CD8-positive, alpha-beta memory T cell (primary cell): ENCODE measurements at places on chromosomes 11 and 22.
A peak's percentile ranks its signal among the peaks of the same experiment; 100 is the strongest.

DNA sequence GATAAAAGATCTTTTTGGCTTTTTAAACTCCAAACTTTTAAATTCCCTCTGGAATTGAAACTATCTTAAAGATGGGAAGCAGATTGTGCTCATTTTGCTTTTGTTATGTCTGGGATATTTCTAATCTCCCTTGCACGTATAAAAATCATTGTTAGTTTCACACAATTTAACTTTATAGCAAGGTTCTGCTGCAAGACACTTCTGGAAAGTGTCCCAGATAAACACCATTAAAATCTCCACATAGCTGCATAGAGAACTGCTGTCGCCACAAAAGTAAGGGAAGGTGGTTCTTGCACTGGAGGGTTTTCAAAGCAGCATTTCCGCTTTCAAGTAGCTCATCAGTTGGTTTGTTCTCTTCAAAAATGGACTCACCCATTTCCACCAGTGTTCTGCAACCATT, 11.8 kb downstream of the PTS start:
- DNase-seq, result no peak

GRCh38 chr11:114230031-114230704, 66.0 kb upstream of the NNMT start:
- DNase-seq, result no peak

DNA sequence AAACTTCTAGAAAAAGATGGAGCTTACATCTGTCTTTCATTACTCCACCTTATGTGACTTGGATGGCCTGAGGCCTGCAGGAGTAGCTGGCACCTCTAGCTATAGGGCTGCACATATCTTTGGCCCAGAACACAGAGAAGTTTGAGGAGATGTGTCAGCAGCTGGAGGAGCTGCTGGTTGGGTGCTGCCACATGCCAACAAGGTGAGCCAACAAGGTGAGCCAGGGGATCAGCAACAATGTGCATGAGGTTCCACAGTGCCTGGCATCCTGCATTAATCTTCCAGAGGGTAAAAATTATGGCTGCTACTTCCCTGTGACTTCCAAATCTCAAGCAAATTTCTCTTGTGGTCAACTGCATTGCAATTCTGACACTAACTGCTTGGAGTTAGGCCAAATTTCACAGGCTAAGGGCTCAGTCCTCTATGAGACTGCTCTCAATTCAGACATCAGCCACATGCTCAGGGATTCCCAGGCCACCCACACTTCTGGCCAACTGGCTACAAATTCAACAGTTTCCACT, 16.0 kb downstream of the RBM7 start:
- no peak for DNase-seq

DNA sequence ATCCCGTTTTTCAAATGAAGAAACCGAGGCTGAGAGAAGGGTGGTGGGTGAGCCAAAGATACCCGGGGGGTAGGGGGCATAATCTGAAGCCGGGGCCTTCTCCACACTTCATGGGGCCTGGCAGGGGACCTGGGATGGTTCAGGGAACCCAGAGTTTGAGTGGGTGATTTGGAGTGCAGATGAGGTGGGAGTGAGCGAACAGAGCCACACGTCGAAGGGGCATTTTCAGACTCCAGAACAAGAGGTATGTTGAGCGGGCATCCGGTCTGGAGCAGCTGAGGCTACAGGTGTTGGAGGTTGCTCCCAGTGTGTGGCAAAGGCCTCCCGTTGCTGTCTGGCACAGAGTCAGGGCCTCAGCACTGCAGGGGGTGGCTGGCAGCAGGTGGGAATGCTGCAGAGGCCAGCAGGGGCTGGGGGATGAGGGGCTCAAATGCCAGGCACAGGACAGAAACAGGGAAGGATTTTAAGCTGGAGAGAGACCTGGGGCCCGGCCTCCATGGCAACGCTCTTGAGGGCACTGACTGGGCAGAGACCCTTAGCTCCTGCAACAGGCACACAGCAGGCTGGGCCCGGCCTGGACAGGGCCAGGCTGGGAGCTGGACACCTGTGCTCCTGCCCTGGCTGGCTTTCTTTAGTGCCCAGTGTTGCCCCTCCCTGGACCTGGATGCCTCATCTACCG, 46.2 kb downstream of the WNT11 start:
- DNase-seq, result no peak

- no peak for DNase-seq
These were observed 699.1 kb downstream of the KCNA4 start for GRCh38 chr11:29317694-29318093.

DNA sequence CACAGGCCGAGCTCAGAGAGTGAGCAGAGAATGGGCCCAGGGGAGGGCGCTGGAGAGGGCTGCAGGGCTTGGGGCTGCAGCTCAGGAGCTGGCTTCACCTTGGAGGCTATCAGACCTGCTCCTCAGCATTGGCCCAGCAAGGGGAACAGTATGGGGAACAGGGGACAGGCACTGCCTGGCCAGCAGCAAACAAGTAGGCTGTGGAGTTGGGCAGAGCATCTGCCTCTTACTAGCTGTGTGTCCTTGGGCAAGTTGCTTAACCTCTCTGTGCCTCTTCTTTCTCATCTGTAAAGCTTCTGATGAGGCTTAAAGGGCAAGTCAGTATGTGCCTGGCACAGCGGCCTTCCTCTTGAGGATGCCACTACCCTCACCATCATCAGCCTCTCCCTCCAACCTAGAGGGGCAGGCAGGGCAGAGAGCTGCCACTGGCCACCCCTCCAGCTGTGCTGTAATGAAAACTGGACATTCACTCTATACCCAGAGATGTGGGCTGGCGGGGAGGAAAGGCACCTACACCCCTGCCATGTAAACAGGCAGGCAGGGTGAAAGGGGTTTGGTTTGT, 7.5 kb upstream of the CDKN1C start:
- DNase-seq, result peak; percentile 63

DNA sequence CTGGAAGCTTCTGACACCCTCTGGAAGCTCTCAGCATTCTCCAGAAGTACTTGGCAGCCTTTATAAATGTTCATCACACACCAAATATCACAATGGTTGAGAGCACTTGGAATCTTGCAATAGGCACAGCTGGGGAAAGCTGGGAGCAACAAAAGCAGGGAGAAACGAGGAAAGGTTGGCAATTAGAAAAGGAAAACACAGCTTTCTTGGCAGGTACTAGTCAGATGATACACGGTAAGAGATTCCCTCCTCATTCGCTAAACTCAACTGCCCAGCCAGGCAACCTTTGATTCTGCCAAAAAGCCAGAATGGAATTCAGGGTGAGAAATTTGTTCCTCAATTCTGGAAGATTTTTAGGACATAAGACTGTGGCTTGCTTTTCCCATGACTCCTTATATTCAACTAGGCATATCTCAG, 576.9 kb upstream of the ANO5 start:
- no peak for DNase-seq

- DNase-seq, result no peak
These were observed 16.7 kb downstream of the MB start for GRCh38 chr22:35600476-35600875.

DNA sequence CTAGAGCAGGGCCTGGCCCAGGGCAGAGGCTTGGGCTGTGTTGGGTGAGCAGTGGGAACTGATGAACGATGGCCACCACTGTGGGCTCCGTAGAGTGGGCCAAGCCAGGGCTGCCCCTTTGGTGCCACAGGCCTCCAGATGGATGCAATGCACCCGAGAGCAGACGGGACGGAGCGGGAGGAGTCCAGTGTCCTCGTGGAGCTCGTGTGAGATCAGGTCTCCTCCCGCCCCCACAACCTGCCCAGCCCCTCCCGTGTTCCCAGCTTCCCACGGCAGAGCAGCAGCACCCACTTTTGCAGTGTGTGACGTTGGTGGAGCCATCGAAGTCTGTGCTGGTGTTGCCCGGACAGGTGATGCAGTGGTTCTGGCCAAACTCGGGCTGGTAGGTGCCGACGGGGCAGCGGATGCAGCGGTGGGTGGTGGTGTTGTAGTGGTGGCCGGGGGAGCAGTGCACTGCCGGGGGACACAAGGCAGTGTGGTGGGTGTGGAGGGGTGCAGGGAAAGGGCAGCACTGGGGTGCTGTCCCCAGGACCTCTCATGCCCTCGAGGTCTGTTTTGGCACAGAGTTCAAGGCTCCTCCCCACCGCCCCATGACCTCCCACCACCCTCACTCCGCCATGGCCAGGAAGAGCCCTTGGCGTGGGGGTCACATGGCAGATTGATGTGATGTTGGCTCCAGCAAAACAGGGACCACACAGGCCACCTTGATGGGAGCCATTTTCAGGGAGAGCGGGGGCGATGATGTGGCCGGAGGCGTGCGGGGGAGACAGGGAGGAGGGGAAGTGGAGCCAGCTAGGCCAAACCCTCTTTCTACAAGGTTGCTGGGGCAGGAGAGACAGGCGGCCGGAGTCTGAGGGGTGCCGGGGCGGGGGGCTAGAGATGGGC, 23.9 kb upstream of the TTLL12 start:
- DNase-seq, result no peak

- DNase-seq, result no peak
These were observed 725 bp downstream of the KDM2A start for GRCh38 chr11:67119585-67120391.

DNA sequence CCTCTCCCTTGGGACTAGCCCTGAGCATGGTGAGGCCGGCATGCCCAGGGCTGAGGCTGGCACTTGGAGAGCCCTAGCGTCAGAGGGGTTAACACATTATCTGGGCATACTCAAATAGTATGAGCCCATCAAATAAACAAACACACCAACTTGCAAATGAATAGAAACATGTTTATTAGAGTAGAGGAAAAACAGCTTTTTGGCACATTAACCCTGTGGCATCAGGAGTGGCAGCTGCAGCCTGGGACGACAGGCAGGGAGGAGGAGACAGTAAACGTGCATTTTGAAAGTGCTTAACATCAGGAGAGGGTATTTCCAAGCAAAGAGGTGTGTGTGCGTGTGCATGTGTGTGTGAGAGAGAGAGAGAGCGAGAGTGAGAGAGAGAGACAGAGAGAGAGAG, 684.9 kb downstream of the NTM start:
- DNase-seq, result no peak

DNA sequence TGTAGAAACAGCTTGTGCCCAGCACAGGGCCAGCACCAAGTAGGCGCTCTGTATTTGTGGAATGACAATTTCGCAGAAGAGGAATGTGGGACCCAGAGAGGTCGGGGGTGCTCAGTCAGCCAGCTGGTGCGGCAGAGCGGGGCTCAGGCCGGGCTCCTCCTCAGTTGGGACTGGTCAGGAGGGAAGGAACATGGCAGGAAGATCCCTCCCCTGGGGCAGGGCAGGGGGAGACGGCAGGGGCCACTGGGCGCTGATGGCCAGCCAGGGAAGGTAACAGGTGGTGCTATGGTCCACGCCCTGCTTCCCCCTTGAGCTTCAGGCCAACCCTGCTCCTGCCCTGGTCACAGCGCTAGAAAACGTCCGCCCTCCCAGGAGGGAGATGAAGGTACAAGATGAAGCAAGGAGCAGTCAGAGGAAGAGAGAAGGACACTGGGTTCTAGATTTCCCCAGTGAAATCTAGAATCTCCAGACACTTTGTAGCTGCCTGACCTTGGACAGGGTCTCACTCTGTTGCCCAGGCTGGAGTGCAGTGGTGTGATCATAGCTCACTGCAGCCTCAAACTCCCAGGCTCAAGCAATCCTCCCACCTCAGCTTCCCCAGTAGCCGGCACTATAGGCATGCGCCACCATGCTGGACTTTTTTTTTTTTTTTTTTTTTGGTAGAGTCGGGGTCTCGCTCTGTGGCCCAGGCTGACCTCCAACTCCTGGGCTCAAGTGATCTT, 13.5 kb upstream of the SPI1 start:
- DNase-seq, result no peak

GRCh38 chr22:36922711-36923110, 9.3 kb downstream of the CSF2RB start:
- DNase-seq, result no peak

DNA sequence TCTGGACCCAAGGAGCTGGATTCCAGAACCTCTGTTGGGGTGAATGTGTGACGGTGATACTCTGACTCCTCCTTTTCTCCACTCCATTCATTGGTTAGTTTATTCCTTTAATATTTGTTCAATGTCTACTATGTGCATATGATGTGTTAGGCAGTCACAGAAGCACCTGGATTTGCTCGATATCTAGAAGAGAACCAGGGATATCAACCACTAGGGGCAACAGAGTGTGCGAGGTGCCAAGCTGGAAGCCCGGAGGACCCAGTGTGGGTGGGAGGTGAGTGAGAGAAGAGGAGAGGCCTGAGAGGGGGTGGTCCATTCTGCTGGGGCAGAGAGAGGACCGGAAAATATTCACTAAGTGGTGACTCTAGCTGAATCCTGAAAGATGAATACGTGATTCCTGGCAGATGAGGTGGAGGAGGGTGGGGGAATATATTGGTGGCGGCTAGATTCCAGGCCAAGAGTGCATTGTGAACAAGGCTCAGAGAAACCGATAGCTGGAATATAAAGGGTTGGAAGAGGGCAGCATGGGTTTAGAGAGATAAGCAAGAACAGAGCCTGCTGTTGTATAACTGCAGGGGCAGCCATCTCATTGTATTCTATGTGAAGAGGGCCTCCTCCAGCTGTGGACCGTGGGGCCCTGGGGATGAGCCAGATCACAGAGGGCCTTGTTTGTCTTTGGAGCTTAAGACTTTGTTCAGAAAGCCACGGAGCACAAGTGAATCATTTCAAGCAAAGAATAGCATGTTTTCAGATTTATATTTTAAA, 6.9 kb upstream of the TIMP3 start:
- no peak for DNase-seq

DNA sequence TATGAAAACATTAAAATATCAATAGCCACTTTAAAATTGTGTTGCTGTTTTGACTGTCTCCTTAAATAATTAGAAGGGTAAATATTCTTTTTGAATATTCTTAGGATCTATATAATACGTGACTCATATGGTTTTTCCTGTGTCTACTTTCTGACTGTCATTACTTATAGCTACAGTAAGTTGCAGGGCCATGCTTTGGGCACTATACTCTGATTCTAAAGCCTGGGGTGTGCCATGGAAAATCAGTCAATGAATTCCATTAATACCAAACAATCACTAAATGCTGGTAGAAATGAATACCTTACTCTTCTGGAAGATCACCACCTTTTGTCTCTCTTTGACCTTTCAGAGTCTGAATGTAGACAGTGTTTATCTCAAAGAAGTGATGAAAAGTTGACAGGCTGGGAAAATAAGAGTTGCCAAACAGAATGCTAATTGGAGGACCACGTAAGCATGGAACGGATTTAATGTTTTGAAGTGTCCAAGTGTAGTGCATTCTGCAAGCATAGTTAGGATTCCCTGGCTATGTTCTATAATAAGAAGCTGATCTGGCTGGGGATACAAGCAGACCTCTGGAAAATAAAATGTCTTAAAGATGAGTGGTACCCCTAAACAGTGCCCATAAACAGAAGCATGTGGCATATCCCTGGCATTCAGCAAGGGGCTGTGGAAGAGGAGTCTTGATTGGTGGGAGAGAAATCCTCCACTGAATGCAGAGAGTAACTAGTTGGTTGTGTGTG, 16.8 kb downstream of the LUZP2 start:
- DNase-seq, result no peak

GRCh38 chr11:2470495-2470894, 25.7 kb downstream of the KCNQ1 start:
- DNase-seq, result no peak

DNA sequence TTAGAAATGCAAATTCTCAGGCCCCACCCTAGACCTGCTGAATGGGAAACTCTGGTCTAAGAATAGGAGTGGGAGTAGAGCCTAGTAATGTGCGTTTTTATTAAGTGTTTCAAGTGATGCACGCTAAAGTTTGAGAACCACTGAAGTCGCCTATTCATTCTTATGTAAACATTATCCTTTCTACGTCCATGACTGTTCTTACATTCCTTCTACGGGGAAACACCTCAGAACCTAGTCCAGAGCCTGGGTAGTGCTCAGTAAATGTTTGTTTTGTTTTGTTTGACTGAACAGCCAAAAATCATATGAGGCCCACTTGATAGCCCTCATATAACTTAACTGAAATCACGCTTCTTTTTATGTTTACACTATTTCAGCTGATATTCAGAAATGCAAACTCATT, 29.8 kb downstream of the VSIG10L2 start:
- no peak for DNase-seq

- no peak for DNase-seq
These were observed 119.6 kb downstream of the DYNC2H1 start for GRCh38 chr11:103228807-103229206.
